Sigmoid colon (tissue), 7 donors: ENCODE measurements at places on chromosomes 1 and 21. TPM values are rescaled to one million over a fixed set of nuclear protein-coding genes. Genes with fewer than 3 reads are reported as not detected.

GRCh38 chr1:89807983-89808382, 12.8 kb upstream of the LRRC8D start:
- no peak for DNase-seq

DNA sequence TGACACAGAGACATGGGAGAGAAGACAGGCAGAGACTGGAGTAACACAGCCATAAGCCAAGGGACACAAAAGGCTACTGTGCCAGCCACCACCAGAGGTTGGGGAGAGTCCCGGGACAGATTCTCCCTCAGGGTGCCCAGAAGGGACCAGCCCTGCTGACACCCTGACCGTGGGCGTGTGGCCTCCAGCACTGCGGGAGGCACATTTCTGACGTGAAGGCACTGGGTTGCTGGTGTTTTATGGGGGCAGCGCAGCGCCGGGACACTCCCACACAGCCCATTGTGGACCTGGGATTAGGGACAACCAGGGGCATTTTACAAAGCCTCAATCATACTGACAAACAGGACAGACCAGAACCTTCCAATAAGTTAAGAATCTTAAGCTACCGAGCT, 26.2 kb downstream of the PRDM15 start:
- DNase-seq: no peak

DNA sequence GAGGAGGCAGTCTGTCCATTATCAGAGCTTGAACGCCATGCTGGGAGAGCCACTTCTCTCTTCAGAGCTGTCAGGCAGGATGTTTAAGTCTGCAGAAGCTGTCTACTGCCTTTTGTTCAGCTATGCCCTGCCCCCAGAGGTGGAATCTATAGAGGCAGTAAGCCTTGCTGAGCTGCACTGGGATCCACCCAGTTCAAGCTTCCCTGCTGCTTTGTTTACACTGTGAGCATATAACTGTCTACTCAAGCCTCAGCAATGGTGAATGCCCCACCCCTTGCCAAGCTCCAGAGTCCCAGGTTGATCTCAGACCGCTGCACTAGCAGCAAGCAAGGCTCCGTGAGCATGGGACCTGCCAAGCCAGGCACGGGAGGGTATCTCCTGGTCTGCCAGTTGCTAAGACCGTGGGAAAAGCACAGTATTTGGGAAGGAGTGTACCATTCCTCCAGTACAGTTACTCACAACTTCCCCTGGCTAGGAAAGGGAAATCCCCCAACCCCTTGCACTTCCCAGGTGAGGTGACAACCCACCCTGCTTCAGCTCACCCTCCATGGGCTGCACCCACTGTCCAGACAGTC, 32.5 kb downstream of the RGS13 start:
- no peak for DNase-seq

DNA sequence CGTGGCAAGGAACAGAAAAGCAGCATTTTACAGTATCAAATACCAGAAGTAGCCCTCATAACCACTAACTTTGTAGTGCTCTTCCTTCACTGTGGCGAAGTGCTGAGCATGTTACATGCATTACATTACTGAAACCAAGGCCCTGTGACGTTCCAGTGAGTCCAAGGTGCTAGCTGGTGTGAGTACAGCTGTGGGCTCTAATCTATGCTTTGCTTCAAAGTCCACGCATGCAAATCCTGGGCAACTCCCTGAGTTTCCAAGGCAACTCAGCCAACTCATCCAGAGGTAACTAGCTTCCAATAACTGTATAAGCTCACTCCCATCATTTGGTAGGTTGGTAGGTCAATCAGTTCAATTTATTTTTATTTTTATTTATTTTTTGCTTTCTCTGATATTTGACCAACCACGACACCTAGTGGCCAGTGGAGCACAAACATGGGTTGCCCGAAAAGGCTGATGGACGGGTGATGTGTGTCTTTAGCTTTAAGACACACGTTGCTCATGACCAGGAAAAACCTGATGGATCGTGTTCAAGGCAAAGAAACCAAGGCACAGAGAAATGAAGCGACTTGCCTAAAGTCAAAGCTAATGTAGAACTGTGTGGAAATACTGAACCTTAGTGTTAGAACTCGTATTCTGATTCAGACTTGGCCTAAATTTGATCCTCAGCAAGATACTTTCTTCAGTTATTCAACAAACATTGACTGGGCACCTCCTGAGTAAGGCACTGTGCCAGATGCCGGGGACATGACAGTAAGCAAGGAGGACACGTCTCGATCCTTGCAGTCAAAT, 73.0 kb downstream of the GNG12 start:
- no peak for DNase-seq

Gene CYP4Z1
- total RNA-seq: 1.8 TPM

Gene LRRIQ3
- 0.16 TPM for total RNA-seq
